Tibial nerve (tissue), 4 donors: ENCODE measurements at places on chromosomes 2 and 18.

DNA sequence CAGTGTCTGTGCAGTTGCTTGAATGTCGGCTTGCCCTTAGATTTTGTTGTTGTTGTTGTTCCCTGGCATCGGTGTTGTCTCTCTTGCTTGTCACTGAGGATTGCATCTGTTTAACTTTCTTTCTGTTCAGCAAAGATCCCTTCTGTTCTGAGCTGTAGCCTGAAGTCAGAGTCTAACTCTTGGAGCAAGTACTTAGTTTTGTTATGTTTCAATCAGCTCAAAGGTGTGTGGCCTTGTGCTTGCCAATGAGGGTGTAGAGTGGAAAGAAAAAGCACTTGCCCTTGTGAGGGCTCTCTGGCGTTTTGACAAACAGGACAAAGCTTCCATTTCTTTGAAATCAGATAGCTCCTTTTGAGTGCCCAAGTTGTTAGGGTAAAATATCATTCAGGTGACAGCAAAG lies 757.1 kb upstream of the CDH7 start:
- DNase-seq: no peak

- no peak for DNase-seq
Observed at GRCh38 chr18:7635948-7636347, 68.8 kb downstream of the PTPRM start.

DNA sequence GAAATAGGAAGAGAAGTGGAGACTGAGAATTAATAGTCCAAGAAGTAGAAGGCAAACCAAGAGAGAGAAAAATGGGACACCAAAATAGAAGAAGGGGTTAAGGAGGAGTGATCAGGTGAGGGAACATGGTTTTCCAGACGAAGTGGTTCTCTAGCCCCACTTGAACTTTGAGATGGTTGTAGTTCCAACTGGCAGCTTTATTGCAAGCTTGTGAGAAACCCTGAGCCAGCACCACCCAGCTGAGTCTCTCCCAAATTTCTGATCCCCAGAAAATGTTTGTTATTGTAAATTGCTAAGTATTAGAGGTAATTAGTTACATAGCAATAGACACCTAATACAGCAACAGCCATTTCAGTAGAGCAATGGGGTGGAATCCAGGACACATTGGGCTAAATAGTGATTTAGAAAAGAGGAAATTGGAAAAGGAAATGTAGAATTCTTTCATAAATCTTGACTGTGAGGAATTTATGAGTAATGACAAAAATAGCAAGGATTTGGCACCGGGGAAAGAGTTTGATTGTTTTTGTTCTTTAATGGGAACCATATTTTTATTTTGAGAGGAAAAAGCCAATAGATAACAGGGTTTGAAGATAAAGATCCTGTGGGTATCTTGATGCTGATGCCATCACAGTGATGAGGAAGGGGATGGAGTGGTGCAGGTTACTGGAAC lies 62.1 kb upstream of the XDH start:
- no peak for DNase-seq

DNA sequence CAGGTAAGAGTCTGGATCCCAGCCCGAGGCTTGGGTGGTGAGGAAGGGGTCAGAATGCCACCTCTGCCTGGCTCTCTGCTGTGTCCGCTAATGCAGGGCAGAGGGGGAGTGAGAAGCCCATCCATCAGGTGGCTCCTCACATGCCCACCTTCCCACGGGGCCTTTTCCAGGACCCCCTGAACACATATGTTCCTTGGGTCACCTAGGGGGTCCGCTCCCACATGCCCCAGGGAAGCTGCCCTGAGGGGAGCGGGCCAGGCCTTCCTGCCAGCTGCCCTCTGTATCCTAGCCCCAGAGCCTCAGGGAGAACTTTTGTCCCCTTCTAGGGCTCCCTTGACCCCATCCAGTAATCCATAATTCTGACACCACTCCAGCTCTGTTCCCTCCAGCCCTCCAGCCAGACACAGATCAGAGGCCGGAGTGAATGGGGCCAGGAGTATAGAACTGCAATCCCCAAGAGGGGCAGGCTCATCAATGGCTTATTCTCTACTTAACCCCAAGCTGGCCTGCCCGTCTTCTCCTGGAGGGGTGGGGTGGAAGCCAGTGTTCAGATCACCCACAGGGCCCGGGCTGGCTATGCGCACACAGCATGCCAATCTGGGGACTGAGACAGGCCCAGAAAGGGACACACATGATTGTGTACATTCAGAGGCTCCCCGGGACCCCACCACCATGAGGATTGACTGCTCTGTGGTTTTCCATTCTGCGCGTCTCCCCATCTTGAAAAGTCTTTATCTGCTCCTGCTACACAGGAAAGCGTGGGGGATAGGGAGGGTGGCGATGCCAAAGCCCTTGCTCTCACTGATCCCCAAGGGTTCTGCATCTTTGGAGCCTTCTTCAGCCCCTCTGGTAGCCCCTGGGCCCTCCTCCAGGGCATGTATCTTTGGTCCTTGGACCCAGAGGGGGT lies 1.1 kb downstream of the EMILIN1 start:
- DNase-seq: no peak

- DNase-seq: no peak
Observed at GRCh38 chr2:85862426-85862825, 26.4 kb downstream of the ST3GAL5 start.

DNA sequence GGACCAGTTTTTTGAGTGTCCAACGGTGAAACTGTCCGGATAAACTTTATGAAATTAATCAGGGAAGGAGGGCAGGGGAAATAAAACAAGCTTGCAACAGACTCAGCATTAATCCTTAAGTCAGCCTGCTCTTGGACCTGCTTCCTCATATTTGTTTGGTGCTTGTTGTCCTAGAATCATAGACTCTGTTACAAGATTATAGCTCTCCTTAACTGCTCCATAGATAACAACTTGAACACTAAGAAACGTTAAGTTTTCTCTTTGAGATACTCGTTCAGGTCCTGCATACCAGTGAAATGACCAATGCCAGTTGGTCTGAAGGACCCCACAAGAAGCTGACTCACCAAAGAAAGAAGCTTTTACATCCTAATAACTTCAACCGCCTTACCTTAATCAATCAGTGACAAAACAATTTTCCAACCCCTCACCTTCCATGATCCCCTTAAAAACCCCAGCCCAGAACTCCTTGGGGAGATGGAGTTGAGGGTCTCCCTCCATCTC lies 493.2 kb downstream of the PID1 start:
- DNase-seq: no peak

DNA sequence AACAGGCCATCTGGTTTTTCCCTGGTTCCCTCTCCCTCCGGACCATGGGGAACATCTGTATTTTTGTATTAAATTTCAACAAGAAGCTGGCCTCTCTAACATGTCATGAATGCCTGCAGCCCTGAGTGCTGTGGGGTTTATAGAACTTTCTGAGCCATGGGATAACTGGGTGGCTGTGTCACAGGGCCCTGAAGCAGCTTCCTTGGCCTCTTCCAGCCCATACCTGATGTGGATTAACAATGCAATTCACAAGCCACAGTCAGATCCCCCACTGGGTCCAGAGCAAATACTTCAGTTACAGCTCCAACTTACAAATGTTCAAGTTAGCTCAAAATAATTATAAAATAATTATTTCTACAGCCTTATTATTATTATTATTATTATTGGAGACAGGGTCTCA lies 307.8 kb upstream of the CELF4 start:
- no peak for DNase-seq

- no peak for DNase-seq
Observed at GRCh38 chr2:239461291-239462190, 60.7 kb upstream of the HDAC4 start.

DNA sequence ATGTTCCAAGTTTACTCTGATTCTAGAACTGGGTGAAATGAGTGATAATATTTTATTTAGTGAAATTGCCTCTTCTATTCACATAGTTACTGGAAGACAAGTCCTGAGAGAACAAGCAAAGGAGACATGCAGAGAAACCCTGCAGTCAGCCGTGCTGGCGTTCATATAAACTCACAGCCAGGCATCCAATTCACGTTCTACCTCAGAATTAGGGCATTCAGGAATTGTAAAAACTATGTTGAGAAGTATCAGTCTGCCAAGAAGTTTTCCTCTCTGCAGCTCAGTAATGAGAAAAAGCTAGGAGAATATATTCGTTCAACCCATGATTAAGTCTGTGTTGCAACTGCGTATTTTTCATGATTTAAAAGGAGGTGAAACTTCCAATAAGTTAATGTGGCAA lies 156.2 kb upstream of the DSEL start:
- DNase-seq: no peak

DNA sequence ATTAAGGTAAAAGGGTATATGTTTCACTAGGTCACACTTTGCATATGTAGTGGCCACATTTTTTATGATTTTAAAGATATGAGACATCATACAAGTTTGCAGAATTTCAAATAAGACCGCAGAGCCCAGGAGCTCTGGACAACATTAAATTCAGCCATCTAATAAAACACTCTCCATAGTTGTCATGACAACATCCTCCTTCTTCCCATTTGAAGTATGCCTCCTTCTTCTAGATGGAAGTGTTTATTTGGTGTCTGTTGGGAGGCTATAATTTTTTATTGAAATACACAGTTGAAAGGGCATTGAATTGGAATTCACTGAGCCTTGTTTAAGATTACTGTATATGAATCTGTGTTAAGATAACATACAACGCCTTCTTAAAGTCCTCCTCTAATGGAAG lies 467.3 kb downstream of the CMPK2 start:
- DNase-seq: no peak

DNA sequence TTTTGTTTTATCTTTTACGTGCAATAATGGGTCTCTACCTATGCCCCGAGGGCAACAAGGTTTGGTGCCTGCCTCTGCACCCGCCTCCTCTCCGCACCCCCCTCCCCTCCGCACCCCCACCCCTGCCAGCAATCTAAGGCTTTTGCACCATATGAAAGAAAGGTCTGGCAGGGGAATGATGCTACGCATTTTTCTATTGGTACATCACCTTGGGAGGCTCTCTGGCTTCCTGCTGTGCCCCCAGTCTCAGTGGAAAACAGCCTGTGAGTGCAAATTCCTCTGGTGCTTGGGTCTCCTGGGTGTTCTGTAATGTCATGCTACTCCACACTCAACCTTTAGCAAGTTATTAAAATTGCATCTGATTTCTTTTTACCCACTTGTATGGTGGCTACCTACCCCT lies 161.3 kb upstream of the SMAD7 start:
- DNase-seq: no peak

GRCh38 chr2:134943540-134943939 lies 24.9 kb downstream of the CCNT2 start:
- no peak for DNase-seq

DNA sequence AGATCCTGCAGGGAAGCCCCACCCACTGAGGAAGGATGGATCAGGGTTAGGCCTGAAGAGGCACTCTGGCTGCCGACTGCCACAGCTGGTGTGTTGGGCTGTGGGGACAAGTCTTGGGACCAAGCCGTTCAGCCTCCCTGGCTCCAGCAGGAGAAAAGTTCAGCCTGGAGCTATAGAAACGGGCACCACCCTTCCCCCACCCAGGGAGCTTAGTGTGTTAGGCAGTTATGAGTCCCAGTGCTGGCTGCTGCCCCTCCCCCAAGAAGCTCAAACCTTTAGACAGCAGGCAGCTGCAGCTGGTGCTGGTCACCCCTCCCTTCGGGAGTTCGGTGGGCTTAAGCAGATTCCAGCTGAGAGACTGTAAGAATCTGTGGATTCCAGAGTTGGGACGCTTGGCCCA lies 447.1 kb upstream of the HS6ST1 start:
- no peak for DNase-seq

- no peak for DNase-seq
Observed at GRCh38 chr18:45254709-45255082, 360.6 kb upstream of the SLC14A2 start.

DNA sequence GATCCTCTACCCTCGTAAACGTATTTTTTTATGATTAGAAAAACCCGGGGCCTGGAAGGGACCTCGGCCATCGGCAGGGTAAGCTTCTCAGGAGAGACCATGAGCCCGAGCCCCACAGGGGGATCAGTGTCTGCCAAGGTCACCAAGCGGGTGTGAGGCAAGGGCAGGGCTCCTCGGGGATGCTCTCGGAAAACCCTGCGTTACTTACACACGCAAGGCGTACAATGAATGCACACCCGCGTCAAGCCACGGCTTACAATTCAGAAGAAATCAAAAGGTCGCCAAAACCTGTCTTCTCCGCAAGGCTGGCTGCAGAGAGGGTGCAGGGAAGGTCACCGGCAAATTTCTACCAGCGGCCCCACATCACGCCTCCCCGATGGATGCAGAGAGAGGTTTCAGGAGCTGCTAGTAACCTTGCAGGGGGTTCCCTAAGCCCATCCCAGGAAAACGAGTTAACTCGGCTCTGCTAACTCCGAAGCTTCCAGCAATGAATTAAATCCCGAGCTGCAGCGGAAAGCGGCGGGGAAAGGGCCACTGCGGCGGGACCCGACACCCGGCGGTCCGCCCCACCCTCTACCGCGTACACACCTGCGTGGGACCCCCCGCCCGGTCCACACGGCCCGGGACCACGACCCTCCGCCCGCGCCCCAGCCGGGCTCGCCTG lies 638 bp downstream of the ST3GAL5 start:
- DNase-seq: no peak
